ENCODE measurements at places on chromosomes 11 and 22.

- no peak for DNase-seq
Measured at GRCh38 chr11:75768909-75769771, 562 bp downstream of the DGAT2 start.

- peak; percentile 25 for DNase-seq
Measured at GRCh38 chr11:46272816-46273427, 4.5 kb upstream of the CREB3L1 start.

GRCh38 chr22:40009292-40009774 lies 14.6 kb downstream of the FAM83F start:
- peak; percentile 29 for DNase-seq

DNA sequence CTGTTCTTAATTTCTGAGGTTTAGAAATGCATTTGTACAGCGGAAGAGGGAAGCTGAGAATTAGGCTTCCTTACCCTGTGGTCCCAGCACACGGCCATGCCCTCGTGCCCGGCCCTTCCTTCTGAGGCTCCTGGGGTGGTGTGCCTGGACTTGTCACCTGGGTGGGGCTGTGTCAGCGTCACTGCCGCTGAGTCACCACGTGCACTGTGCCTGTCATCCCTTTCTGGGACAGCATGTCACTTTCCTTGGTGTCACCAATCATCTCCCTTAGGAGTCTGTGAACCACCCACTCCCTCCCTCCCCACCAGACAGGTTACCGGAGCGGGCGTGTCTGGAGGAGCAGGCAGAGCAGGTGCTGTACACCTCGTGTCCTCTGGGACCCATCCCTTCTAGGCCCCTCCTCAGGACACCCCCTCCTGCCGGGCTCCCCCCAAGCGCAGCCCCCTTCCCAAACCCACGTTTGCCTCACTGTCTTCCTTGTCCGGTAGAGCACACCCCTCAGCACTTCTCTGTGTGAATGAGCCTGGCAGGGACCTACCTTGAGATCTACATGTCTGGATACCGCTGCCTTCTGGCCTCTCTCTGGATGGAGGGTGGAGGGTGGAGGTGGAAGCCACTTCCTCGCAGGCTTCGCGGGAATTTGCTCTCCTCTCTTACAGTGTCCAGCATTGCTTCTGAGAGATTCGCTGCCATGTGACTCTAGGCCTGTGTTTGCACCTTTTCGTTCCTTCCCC lies 367.6 kb downstream of the TBC1D22A start:
- peak; percentile 77 for DNase-seq

- no peak for DNase-seq
Measured at GRCh38 chr11:43992183-43992582, 49.7 kb downstream of the C11orf96 start.

GRCh38 chr11:71235719-71236118 lies 16.7 kb downstream of the SHANK2 start:
- no peak for DNase-seq

- no peak for DNase-seq
Measured at GRCh38 chr22:42919199-42919598, 62.1 kb upstream of the ARFGAP3 start.

GRCh38 chr11:35148163-35148837 lies 9.3 kb downstream of the CD44 start:
- no peak for DNase-seq

DNA sequence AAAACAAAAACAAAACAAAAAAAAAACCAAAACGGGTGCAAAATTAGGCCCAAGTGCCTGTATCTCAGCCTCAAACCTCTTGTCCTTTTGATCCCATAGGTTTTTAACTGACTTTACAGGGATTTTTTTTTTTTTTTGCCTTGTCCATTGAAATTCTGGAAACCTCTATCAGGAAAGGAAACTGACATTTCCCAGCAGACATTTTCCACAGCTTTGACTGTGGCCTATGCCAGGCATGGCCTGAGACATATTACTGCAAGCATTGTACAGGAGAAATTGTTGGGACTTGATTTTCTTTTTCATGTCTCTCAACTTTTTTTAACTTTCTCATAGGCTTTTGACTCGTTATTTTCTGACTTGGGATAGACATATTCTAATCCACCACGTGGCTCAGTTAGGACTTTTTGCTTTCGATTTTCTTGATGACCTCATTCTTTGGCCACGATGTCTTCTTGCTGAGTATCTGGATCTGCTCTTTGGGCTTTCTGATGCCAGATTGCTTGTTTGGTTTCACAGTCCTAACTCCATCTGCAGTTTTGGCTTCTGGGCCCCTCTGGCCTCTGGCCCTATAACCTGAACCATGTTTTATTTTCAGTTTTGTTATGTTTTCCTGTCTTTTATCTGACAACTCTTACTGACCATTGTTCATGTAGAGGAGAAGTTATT lies 336.1 kb upstream of the C11orf87 start:
- DNase-seq, result no peak

DNA sequence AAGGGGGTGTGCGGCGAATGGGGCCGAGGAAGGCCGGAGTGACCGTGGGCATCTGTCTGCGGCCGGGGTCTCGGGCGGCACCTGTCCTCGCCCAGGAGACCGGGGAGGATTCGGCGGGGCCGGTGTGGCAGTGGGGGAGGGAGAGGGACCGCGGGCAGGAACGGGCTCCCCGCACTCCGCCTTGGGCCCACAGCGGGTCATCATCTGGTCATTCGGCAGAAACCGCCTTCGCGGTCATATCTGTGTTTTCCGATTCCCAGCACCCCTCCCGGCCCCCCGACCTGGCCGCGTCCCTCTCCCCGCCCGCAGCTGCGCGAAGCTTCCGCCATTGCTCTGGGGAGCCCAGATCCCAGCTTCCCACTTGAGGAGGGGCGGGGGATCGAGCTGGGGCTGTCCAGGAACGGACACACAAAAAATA lies 824 bp upstream of the CBX6 start:
- no peak for DNase-seq

GRCh38 chr11:119907122-119907851 lies 178.3 kb upstream of the NECTIN1 start:
- DNase-seq, result no peak

GRCh38 chr11:47329431-47329986 lies 23.0 kb downstream of the MYBPC3 start:
- DNase-seq, result no peak

- no peak for DNase-seq
Measured at GRCh38 chr11:108854346-108854745, 189.5 kb downstream of the DDX10 start.

All from hematopoietic multipotent progenitor cell treated with erythropoietin and hydrocortisone succinate and interleukin-3 and kit ligand, for 15 days (in vitro differentiated cells).